ENCODE measurements at places on chromosomes 3 and 15.

DNA sequence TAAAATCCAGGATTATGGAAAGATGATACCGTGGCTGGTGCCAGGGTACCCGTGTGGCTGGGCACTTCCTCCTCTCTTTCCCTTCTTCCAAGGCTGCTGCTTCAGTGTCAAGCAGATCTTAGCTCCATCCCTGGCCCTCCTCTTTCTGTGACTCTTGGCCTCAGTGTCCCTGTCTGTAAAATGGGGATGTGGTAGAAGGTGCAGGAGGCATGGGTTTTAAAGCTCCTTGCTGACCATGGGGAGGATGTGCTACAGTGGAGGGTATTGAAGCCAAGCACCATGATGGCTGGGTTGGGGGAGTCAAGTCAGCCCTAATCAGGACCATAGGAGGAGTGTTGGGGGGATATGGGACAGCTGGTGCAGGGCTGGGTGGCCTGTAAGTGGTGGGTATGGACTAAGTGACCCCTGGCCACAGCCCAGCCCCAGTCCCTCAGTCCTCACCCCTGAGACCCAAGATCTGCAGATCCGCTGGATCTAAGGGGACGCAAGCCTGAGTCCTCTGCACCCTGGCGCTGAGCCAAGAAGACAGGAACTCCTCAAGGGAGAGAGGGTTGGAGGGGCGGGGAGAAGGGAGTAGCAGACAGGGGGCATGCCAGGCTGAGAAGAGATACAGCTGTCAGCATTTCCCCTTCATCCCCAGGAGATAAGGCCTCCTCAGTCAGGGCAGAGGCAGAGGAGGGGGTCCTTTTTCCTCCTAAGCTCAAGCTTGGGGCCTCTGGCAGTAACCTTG, 12.0 kb downstream of the PTH1R start:
- peaks cover 34% of the 10 kb centered on the region for H3K4me1 ChIP-seq
- H3K4me3 ChIP-seq: no peak overlapping the region
- H3K27ac ChIP-seq: no peak overlapping the region

DNA sequence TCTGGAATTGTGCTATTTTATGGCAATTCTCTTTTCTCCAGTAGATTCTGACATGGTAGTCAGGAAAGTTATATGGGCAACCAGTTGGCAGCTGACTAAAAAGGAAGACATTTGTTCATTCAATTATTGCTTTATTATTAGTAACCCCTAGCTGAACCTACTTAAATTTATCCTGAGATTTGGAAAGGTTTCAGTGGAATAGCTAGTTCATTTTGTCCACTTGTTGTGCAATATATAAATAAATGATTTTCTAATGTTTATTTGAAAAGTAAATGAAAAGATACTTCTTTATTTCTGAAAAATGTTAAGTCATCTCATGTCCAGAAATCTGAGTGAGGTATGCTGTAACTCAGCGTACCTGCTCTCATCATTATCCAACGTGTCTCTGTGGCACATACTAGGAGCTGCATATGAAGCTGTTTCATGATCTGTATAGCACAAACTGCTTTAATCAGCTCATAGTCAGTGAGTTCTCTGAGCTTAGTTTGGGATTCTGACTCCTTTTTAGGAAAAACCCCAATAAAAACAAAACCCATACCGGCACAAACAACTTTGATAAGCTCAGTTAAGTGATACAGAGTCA, 35.9 kb downstream of the RARB start:
- no peaks in the 10 kb centered on the region for H3K27me3 ChIP-seq
- no peaks in the 10 kb centered on the region for H3K36me3 ChIP-seq
- H3K4me3 ChIP-seq: no peak overlapping the region
- H3K27ac ChIP-seq: no peak overlapping the region

DNA sequence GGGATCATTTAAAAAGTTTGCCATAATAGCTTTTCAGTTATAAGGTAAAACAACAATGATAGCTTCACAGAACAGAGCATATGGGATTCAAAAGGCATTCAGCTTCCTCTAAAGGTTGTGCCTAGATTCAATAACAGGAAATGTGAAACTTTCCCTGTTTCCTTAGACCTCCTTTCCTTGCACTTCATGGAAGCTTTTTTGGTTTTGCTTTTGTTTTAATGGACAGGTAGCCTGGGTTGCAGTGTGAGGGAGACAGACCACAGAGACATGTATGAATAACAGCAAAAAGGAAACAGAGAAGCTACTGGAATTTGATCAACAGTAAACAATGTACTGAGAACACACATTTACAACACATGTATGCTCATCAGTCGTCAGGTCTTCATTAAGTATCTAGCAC, 2.3 kb upstream of the TNFAIP8L3 start:
- no peak overlapping the region for H3K4me3 ChIP-seq
- no peak for DNase-seq
- no peaks in the 10 kb centered on the region for H3K36me3 ChIP-seq
- H3K27me3 ChIP-seq: no peaks in the 10 kb centered on the region
- H3K4me1 ChIP-seq: peaks cover 10% of the 10 kb centered on the region
- H3K27ac ChIP-seq: peak overlapping the region; percentile 40

DNA sequence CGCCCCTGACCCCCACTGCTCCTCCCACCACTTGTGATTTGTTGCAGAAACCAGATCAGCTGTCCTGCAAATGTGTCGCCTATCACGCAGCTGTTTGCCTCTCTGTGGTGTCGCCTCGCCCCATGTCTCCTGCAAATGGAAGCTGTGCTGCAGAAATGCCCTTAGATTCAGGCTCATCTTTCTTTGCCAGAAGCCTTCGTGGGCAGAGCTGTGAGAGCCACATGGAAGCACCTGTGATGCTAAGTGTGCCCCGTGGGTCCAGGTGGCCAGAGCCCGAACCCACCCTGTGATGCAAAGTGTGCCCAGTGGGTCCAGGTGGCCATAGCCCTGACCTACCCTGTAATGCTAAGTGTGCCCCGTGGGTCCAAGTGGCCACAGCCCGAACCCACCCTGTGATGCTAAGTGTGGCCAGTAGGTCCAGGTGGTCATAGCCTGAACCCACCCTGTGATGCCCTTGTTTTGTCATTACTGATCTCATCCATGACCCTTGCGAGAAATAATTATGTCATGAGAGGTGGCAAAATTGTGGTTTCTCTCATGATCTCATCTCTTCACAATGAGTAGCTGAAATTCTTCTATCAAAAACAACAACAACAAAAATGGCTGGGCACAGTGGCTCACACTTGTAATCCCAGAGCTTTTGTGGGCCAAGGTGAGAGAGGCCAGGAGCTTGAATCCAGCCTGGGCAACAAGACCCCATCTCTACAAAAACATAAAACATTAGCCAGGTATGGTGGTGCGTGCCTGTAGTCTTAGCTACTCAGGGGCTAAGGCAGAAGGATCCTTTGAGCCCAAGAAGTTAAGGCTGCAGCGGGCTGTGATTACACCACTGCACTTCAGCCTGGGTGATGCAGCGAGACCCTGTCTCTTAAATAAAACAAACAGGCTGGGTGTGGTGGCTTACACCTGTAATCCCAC, 187.4 kb downstream of the GOLGA6L6 start:
- H3K27me3 ChIP-seq: no peaks in the 10 kb centered on the region
- no peak overlapping the region for H3K27ac ChIP-seq
- H3K36me3 ChIP-seq: no peaks in the 10 kb centered on the region

- peaks cover 81% of the 10 kb centered on the region for H3K27me3 ChIP-seq
- no peak for DNase-seq
- H3K36me3 ChIP-seq: no peaks in the 10 kb centered on the region
- peak overlapping the region; percentile 64 for H3K4me3 ChIP-seq
- no peak overlapping the region for H3K27ac ChIP-seq
These were observed 5.4 kb downstream of the ISL2 start for GRCh38 chr15:76342058-76342381.

GRCh38 chr3:151431940-151432339, 28.9 kb downstream of the IGSF10 start:
- peaks cover 10% of the 10 kb centered on the region for H3K4me1 ChIP-seq
- DNase-seq: no peak
- no peaks in the 10 kb centered on the region for H3K27me3 ChIP-seq
- no peak overlapping the region for H3K27ac ChIP-seq
- no peak overlapping the region for H3K4me3 ChIP-seq
- H3K36me3 ChIP-seq: no peaks in the 10 kb centered on the region

- no peaks in the 10 kb centered on the region for H3K4me1 ChIP-seq
- DNase-seq: no peak
- H3K27me3 ChIP-seq: no peaks in the 10 kb centered on the region
- H3K36me3 ChIP-seq: no peaks in the 10 kb centered on the region
- no peak overlapping the region for H3K27ac ChIP-seq
- no peak overlapping the region for H3K4me3 ChIP-seq
These were observed 24.2 kb downstream of the DENND4A start for GRCh38 chr15:65767895-65768294.

GRCh38 chr3:190568036-190568435, 54.2 kb downstream of the IL1RAP start:
- H3K4me3 ChIP-seq: no peak overlapping the region
- no peaks in the 10 kb centered on the region for H3K36me3 ChIP-seq
- DNase-seq: no peak
- peaks cover 11% of the 10 kb centered on the region for H3K4me1 ChIP-seq
- no peak overlapping the region for H3K27ac ChIP-seq

DNA sequence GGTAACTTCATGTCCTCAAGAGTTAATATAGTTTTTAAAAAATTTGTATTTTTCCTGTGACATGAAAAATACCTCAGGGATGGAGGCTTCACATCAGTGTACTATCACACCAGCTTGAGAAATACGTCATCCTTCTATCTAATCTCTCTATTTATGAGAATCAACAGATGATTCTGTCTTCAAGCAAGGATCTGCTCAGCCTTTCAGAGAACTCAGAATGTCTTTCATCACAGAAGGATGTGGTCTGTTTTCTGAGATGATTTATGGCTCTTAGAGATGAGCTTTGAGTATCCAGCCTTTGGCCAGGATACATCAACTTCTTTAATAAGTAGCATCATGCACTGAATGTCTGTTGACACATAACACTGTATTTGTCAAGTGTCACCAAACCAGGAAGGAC, 193.9 kb downstream of the DTWD1 start:
- H3K27ac ChIP-seq: no peak overlapping the region
- no peak overlapping the region for H3K4me3 ChIP-seq
- H3K36me3 ChIP-seq: no peaks in the 10 kb centered on the region
- no peak for DNase-seq

GRCh38 chr15:87582169-87582568, 674.4 kb downstream of the NTRK3 start:
- no peak overlapping the region for H3K27ac ChIP-seq
- no peaks in the 10 kb centered on the region for H3K4me1 ChIP-seq
- DNase-seq: no peak

DNA sequence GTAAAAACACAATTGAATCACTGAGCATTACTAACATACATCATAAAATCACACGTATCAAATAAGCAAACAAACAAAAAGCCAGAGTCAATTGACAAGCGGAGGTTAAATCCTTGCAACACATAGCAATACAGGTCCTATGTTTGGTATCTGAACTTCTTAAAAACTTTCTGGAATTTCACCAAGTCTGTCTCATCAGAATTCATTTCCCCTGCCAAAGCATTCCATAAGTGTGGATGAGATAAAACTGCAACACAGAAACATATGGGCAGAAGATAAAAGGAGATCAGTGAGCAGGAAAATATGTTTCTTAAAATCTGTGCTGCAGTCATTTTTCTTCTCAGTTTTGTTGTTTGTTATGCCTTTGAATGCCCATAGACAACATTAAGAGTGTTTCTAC, 1155.5 kb downstream of the TBL1XR1 start:
- H3K4me1 ChIP-seq: no peaks in the 10 kb centered on the region
- H3K27me3 ChIP-seq: no peaks in the 10 kb centered on the region
- no peak for DNase-seq

- no peak overlapping the region for H3K27ac ChIP-seq
- H3K27me3 ChIP-seq: no peaks in the 10 kb centered on the region
- H3K4me3 ChIP-seq: no peak overlapping the region
These were observed 97.6 kb downstream of the SNRPN start for GRCh38 chr15:25052191-25052999.

GRCh38 chr15:67508407-67508806, 12.5 kb upstream of the C15orf61 start:
- no peak for DNase-seq
- no peak overlapping the region for H3K27ac ChIP-seq
- no peaks in the 10 kb centered on the region for H3K27me3 ChIP-seq
- H3K4me1 ChIP-seq: no peaks in the 10 kb centered on the region
- no peak overlapping the region for H3K4me3 ChIP-seq

DNA sequence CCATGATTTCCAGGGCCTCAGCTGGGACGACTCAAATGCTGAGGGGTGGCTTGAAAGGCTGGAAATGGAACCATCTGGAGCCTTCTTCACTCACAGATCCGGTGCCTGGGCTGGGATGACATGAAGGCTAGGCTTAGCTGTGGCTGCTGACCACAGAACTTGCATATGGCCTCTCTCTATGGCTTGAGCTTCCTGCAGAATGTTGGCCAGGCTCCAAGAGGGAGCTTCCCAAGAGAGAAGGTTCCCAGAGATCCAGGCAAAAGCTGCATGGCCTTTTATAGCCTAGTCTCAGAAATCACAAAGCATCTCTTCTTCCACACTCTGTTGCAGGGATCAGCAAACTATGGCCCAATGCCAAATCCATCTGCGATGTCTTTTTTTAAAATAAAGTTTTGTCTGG, 44.8 kb downstream of the GATM start:
- H3K4me3 ChIP-seq: no peak overlapping the region
- no peak for DNase-seq
- no peak overlapping the region for H3K27ac ChIP-seq

DNA sequence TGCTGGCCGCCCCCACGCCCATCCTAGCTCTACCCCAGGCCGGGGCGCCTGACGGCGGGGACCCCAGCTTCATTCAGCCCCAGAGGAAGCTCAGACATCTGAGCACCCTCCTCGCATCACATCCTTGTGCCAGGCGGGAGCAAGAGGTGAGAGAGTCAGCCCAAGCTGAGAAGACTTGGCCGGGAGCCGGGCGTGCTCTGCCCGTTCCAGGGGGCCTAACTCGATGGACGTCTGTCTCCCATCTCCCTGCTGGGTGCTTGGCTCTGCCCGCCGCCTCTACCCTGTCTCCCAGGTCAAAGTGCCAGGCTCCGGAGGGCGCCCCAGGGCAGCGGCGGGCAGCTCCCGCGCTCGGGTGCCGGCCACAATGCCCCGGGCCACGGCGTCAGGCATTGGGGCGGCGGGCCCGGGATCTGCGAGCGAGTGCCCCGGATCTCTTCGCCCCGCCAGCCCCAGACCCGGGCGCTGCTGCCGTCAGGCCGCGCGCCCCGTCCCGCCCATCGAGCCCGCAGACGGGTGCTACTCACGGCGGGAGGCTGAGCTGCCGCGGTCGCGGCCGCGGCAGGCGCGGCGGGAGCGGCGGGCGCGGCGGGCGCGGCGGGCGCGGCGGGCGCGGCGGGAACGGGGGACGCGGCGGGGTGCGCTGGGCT, 388 bp downstream of the DAPK2 start:
- H3K4me1 ChIP-seq: peaks cover 12% of the 10 kb centered on the region
- H3K36me3 ChIP-seq: no peaks in the 10 kb centered on the region
- peak overlapping the region; percentile 72 for H3K4me3 ChIP-seq
- no peak for DNase-seq
- H3K27me3 ChIP-seq: no peaks in the 10 kb centered on the region

DNA sequence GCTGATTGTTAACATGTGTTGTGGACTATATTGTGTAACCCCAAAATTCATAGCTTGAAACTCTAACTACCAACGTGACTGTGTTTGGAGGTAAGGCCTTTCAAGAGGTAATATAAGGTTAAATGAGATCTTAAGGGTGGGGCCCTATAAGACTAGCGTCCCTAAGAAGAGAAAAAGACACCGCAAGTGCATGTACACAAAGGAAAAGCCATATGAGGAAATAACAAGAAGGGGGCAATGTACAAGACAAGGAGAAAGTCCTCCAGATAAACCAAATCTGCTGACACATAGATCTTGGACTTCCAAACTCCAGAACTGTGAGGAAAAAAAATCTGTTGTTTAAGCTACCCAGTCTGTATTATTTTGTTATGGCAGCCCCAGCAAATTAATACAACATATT, 8.6 kb downstream of the DMXL2 start:
- H3K4me1 ChIP-seq: no peaks in the 10 kb centered on the region
- no peaks in the 10 kb centered on the region for H3K36me3 ChIP-seq

Measured in thoracic aorta (tissue), 2 donors.